ENCODE measurements at places on chromosomes 2 and 18.

GRCh38 chr2:58006256-58006951 lies 40.2 kb upstream of the VRK2 start:
- no peak for DNase-seq

DNA sequence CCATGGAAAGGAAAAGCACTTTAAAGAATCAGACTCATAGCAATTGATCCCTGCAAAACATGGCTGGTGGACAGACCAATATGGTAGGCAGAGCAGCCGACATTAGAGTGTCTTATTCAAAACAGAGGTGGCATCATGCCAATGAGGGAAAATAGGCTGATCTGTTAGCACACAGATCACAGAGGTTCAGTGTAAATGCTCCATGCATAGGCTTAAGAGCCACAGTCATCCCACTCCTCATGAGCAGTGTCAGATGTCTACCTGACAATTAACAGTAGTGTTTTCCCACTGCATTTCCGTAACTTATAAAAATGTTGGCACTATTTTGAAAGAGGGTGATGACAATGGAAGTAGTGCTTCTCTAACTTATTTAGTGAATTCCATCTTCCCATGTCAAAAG lies 86.7 kb downstream of the SPATS2L start:
- DNase-seq, result no peak

DNA sequence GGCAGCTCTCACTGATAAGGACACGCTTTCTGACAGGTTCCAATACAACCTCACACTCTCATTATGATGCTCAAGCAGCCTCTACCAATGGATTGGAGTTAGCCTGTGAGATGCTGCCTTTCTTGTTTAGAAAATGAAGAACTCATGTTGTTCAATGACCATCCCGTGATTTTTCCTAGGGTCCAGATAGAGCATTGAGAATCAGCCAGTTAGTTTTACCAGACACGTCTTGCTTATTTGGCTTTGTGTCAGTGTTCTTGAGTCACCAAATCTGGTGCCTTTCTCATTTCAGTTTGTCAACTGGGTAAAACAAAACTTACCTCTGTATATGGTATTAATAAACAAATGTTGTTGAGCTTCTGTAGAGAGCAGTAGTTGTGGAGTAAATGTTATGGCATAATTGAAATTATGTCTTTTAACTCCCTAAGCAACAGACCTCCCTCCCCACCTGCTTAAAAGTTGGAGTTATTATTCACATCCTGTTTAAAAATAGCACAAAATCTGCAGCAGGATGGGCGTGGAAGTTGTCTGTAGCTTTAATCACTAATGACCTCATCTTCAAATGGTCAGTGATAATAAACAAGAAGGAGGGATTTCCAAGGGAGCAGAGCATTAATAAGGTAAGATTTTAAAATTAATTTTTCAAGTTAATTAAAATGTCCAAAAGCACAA lies 167.3 kb downstream of the HRH4 start:
- DNase-seq, result no peak

- DNase-seq, result no peak
These were observed 49.9 kb upstream of the DAPL1 start for GRCh38 chr2:158745067-158745865.

GRCh38 chr2:226114436-226114835 lies 685.2 kb downstream of the IRS1 start:
- DNase-seq, result no peak
